ENCODE measurements at places on chromosomes 4 and X.

- DNase-seq = no peak
These were observed 728 bp downstream of the UBA6 start for GRCh38 chr4:67700116-67700737.

- DNase-seq = no peak
These were observed 29.3 kb upstream of the BCOR start for GRCh38 chrX:40127052-40127451.

DNA sequence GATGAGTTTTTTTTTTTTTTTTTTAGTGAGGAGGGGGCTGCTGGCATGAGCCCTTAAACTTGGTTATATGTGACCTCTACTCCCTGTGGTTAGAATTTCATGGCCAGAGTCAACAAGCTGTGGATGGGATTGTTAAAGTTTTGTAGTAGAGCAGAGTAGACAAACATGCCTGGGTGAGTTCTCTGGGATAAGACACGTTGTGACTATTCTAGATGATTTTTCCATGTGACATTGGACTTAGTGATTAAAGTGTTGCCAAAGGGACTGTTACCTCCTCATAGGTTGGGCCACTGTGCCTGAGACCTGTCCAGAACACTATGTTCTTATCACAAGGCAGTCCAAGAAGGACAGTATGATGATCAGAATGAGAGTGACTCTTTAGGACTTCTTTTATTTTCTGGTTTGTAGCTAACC lies 28.8 kb upstream of the ALB start:
- DNase-seq = no peak

- no peak for DNase-seq
These were observed 558.3 kb upstream of the GRIA3 start for GRCh38 chrX:122625821-122626220.

- no peak for DNase-seq
These were observed 21.5 kb downstream of the FHDC1 start for GRCh38 chr4:152957437-152958171.

GRCh38 chrX:153669174-153669890 lies 4.3 kb downstream of the PNCK start:
- peak; percentile 15 for DNase-seq

DNA sequence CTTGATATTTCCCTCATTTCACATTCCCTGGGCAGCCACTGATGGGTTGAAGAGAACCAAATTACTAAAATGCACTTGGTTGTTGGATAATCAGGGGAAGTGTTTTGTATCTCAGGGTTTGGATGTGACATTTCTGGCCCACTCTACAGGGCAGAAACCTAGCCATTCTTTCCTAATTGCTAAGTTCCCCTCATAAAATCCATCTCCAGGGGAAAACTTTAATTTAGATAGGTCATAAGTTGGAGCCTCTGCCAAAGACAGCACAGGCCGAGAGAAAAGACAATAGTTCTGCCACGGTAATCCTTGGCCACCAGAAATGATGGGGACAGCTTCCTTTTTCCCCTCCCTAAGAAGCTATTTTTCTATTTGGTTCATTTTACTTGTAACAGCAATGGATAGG lies 192.7 kb upstream of the C1QTNF7 start:
- no peak for DNase-seq
